ENCODE measurements at places on chromosomes 4 and X.

GRCh38 chr4:88938138-88938537, 118.8 kb downstream of the FAM13A start:
- DNase-seq, result no peak

- DNase-seq, result no peak
Observed at GRCh38 chr4:75511841-75512240, 2.4 kb downstream of the RCHY1 start.

- DNase-seq, result no peak
Observed at GRCh38 chrX:34218063-34218462, 85.9 kb upstream of the FAM47A start.

DNA sequence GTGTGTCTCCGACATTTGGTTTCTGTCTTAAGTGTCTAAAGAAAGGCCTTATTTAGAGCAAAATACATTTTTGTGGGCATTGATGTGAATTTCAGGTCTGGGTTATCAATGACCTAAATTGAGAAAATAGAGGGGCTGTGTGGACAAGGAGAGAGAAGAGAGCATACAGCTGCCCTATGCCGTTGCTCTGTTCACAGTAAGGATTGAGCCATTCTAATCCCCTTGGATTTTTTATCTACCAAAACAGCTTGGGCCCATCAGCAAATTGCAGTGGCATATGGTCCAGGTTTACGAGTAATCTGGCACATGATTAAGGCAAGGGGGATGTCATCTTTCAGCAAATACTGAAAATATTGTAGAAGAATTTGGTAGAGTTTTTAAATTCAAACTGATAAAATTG, 210.2 kb downstream of the ANTXR2 start:
- DNase-seq, result no peak

- DNase-seq, result no peak
Observed at GRCh38 chr4:2006367-2006766, 2.4 kb downstream of the NELFA start.

DNA sequence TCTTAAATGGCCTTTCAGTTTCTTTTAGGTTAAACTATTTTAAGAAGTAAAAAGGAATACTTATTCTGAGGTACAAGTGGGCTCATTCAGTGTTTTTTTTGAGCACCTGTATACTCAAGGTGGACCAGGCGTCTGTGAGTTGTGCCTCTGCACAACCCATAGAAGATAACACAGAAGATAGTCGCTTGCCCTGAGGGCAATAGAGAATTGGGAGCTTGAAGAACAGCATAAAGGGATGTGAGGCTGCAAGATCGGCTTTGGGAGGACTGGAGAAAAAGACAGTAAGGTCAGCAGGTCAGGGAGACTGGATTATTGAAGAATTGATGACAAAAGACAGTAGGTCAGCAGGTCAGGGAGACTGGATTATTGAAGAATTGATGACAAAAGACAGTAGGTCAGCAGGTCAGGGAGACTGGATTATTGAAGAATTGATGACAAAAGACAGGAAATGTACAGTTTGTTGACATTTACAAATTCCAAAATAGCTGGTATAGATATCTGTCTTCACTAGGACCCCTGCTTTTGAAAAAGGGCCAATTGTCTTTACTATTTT, 3.1 kb downstream of the CPE start:
- DNase-seq, result no peak

- no peak for DNase-seq
Observed at GRCh38 chr4:185730387-185730786, 81.6 kb downstream of the SORBS2 start.

DNA sequence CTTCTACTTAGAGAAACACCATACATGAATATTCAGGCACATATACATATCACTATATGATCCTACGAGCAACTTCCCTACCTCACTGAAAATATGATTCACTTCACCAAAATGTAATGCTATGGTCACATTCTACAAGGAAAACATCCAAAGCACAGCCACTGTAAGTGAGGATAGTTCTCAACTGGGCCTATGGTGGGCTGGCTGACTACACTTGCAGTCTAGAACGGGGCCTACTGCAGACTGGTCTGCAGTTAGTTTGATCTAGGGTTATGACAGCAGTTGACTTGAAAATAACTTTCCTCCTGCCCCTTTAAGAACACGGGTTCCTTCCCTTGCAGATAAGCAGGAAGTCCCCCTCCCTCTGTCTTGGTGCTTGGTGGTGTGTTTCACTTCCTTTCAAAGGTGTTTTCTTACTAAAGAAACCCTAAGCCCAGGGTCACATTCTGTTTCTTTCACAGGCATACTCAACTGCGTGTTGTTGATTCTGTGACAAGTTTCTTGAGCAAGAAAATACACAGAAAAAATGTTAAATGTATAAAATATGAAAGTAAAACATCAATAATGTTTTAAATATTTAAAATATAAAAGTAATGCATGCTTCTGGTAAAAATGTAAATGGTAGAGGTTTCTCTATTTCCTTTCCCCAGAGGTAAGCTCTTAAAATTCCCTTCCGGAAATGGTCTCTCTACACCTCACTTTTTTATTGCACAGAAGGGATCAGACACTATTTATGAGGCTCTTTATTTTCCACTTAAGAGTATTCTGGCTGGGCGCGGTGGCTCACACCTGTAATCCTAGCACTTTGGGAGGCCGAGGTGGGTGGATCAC, 18.0 kb upstream of the TMSB4X start:
- DNase-seq, result peak; percentile 82

DNA sequence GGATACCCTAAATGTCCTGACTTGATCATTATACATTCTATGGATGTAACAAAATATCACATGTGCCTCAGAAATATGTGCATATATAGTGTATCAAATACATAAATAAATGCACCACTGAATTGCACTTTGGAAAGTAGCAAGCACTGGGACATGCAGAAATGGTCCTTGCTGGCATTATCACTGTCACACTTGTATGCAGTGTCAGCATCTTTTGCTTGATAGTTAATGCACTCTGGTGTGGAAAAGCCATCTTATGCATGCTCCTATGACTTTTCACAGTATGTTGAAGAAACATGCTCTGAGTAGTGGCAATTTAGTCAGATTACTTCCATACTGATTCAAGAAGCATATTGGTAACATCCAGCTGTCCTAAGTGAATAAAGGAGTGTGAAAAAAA, 27.5 kb upstream of the REPS2 start:
- DNase-seq, result no peak

- no peak for DNase-seq
Observed at GRCh38 chrX:103669745-103670144, 16.8 kb downstream of the MORF4L2 start.

All from CD4-positive, alpha-beta T cell treated with Interleukin-10 for 1 hour (primary cell).